Type B pancreatic cell (in vitro differentiated cells): ENCODE measurements at places on chromosomes 7 and 10. TPM values are rescaled to one million over a fixed set of nuclear protein-coding genes. Genes with fewer than 3 reads are reported as not detected.

DNA sequence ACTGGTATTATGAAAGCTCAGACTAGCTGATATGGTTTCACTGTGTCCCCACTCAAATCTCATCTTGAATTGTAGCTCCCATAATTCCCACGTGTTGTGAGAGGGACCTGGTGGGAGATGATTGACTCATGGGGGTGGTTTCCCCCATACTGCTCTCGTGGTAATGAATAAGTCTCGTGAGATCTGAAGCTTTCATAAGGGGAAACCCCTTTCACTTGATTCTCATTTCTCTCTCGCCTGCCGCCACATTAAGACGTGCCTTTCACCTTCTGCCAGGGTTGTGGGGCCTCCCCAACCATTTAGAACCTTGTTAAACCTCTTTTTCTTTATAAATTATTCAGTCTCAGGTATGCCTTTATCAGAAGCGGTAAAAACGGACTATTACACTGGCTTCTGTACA is 40.3 kb downstream of the COL13A1 start:
- no peak for DNase-seq

GRCh38 chr7:26667514-26668133 is 196.8 kb downstream of the SKAP2 start:
- peak; percentile 72 for DNase-seq

DNA sequence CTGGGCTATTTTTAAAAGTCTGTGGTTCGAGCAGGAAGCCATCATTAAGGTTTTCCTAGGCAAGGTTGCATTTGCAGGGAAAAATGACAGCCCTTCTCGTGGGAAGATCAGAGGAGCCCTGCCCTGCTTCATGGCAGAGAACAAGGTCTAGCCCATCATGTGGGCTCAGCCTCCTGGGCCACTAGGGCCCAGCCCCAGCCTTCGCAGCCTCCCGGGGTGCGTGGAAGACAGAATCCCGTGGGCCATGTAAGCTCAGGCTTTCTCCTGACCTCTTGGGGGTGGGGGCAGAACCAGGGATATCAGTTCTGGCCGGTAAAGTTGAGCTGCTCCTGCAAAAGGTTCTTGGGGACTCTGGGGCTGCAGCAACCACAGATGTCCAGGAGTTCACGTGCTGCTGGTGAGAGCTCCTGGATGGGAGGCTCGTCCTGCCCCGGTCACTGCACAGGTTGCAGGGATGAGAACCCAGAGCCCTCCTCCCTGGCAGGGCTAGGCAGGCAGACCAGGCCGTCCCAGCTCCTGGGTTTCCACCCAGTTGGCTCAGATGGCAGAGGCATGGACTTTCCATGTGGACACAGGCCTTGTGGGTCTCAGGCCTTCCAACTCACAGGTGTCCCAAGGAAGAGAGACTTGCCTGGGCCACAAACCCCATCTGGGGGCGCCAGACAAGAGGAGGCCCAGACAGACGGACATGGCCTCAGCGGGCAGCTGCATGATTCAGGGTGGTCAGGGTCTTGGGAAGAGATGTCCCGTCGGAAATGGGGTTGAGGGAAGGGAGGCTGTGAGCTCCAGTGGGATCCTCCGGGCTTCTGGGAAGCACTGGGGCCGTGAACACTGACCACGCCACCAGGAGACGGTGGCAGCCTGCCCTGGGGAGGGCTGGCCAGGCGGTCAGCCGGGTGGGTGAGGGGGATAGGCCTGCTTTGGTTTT is 126.2 kb downstream of the NEURL1 start:
- no peak for DNase-seq

GRCh38 chr7:103446049-103446520 is at the start of gene SLC26A5:
Gene SLC26A5, minus strand, starts transcription at chr7:103446207. Its CDS starts 24,693 bp downstream, at chr7:103421514.
- DNase-seq, result no peak

- no peak for DNase-seq
These were observed 133.4 kb upstream of the CSTF2T start for GRCh38 chr10:51832652-51833383.

GRCh38 chr7:128867842-128868623 is 5.4 kb downstream of the ATP6V1F start:
- DNase-seq, result no peak

- no peak for DNase-seq
These were observed 66.6 kb upstream of the STEAP1B start for GRCh38 chr7:22566592-22566991.

DNA sequence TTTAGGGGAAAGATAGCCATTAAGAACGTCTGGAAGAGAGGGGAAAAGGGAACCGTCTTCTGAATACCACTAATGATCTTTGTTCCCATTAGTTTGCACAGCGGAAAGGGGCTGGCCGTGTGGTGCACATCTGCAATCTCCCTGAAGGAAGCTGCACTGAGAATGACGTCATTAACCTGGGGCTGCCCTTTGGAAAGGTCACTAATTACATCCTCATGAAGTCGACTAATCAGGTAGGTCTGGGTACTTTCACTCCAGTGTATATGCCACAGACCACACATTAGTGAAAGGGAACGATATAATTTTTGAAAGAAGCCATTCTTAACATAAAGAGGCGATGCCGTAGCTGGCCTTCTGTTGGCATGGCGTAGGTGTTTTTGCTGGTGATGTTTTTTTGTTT is 74.3 kb upstream of the PDCD4 start:
- DNase-seq, result no peak

GRCh38 chr7:130791746-130792145 is 57.7 kb upstream of the KLF14 start:
- no peak for DNase-seq

DNA sequence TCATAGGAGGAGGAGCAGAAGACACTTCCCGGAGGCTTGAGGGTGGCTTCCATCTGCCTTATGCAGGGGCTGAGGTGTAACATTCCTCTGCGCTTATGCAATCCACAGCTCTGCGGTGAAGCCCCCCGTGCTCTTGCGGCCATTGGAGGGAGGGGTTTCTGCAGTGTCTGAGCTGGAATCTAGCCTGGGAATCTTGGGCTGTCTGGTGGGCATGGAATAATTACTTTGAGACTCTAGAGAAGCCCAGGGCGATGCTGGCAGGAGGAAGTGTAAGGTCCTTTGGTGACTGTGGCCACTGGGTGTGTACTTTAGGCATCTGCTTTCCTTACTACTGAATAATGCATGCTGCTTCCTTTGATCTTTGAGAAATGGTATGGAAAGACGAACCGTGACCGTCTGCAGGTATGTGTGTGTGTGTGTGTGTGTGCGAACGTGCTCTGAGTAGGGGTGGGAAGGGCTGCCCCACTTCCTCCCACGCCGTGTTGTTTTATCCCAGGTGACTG is 181.0 kb downstream of the PRPF18 start:
- no peak for DNase-seq

DNA sequence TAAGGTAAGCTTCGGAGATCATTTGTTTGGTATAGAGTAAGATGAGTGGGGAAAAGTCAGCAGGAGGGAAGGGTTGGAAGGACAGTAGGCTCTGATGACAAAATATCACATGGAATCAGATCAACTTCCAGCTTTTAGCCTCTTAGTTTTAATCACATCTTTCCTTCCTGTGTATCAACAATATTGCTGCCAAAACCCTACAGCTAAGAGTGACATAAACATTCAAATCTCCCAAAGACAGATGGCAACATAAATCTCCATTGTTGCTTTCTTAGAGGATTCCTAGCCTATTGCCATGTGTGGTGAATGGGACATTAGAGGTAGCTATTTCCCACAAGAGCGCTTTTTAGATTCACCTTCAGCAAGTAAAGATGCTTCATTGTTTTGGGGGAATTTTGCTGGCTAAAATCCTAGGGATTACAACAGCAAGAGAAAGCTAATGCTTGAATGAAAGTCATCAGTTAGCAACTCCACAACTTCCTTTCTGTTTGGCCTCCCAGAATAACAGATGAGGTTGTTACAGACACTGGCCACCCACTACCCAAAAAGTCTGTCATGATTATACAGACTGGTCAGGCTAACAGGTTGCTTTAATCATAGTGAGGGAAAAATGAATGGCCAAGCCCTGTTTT is 35.2 kb upstream of the FZD1 start:
- no peak for DNase-seq

- peak; percentile 63 for DNase-seq
These were observed 61.7 kb downstream of the CSGALNACT2 start for GRCh38 chr10:43199684-43200537.

Gene ARHGAP22
- total RNA-seq, result 4.1 and 5.1 TPM in 2 replicates

Gene HOXA2
- 7.7 and 26.8 TPM in 2 replicates for total RNA-seq

Gene FFAR4
- 0.70 and 1.2 TPM in 2 replicates for total RNA-seq

Gene HOXA11
- total RNA-seq, result 1.2 TPM in 1 of 2 replicates, not detected in the other

Gene CD36
- 6.7 and 32.2 TPM in 2 replicates for total RNA-seq
